ENCODE measurements at places on chromosomes 13 and 19. TPM values are rescaled to one million over a fixed set of nuclear protein-coding genes. Genes with fewer than 3 reads are reported as not detected.

ZNF615 gene
- 19.9 TPM for total RNA-seq

PLIN5 gene
- total RNA-seq: 12.1 TPM

OR1M1 gene
- total RNA-seq: not detected

ZNF628 gene
- 10.4 TPM for total RNA-seq

TMPRSS9 gene
- total RNA-seq: not detected

DNA sequence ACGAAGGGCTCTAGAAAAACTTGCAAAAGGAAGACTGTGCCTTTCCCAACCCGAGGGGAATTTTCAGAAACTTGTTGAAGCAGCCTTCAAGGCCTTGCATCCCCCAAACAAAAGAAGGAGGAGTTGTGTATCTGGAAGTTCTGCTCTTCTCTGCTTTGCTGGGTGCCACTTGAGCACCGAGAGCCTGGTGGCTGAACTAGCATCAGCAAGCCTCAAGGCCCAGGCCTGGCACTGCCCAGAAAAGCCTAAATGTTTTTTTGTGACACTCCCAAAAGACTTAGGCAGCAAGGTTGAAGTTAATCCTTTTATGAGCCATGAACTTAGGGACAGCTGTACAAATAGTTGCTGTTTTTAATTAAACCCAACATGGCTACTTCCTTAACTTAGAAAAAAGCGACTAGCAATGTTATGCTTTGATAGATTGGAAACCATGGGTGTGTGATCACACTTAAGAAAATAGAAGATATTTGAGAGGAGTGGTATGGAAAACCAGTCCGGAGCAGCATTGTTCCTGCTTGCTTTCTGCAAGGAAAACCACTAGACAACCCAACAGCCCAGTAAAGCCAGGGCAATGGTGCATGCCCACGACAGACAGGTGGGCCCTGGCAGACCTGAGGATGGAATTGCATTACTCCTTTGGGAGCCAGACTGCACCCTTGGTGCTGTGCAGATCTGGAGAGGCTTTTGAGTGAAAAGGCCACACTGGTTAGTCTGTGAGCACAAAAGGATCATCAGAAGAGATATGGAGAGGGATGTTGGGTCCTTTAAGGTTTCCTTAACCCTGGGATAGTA is 788 bp upstream of the DLEU7 start:
- peak; percentile 53 for DNase-seq

GRCh38 chr13:114103801-114104654 is 28.4 kb downstream of the RASA3 start:
- DNase-seq: no peak

GRCh38 chr19:1408300-1409203 is 1.2 kb downstream of the DAZAP1 start:
- DNase-seq: peak; percentile 64

GRCh38 chr13:80149736-80150135 is 191.2 kb downstream of the SPRY2 start:
- no peak for DNase-seq

GRCh38 chr19:32469795-32470194 is 64.2 kb downstream of the DPY19L3 start:
- DNase-seq: no peak

DNA sequence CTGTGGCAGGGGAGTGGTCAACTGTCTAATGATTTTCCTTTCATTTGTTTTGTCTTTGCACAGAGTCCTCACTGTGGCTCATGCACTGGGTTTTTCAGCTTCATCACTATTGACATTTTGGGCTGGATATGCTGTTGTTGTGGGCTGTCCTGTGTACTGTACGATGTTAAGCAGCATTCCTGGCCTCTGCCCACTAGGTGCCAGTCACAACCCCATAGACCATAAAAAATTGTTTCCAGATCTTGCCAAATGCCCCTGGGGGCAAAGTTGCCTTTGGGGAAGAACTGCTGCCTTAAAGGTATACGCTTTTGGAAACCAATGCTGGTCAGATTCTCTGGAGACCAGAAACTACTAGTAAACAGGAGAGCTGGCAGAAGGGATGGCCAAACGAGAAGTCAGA is 310.4 kb downstream of the SPRY2 start:
- DNase-seq: no peak

GRCh38 chr13:21753117-21753729 is 82.3 kb downstream of the FGF9 start:
- DNase-seq: no peak

DNA sequence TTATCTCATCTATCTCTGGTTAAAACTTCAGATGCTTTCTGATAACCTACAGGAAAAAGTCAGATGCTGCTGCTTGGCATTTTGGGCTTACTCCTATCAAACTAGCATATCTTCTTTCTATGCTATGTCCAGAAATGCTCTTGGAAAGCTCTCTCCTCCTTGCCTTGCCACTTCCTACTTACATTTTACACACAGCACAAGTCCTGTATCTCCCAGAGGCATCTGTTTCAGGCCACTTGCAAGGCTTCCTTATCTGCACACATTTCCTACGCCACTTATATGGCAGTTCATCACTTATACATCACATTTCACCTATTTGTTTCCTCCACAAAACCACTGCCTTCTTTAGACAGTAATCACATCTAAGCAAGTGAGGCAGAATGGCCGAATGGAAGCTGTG is 220.3 kb downstream of the DNAJC15 start:
- no peak for DNase-seq

DNA sequence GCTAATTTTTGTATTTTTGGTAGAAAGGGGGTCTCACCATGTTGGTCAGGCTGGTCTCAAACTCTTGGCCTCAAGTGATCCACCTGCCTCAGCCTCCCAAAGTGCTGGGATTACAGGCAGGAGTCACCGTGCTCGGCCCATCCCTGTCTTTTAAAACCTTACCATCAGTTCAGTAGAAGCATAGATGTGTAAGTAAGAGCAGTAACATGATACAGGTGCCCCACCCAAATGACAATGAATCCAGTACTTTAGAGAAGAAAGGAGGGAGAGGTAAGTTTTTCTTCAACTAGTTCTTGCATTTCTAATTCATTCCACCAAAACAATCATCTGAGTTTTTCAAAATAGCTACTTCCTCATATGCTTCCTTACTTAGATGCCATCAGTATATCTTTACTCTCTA is 21.9 kb downstream of the SPRY2 start:
- no peak for DNase-seq

- no peak for DNase-seq
These were observed 12.2 kb upstream of the KCTD15 start for GRCh38 chr19:33784432-33784831.

GRCh38 chr13:109815651-109816050 is 29.3 kb upstream of the IRS2 start:
- DNase-seq: no peak

- peak; percentile 65 for DNase-seq
These were observed 1.0 kb downstream of the EPOR start for GRCh38 chr19:11382898-11383705.

- no peak for DNase-seq
These were observed 177.4 kb downstream of the OXGR1 start for GRCh38 chr13:96816874-96817273.

DNA sequence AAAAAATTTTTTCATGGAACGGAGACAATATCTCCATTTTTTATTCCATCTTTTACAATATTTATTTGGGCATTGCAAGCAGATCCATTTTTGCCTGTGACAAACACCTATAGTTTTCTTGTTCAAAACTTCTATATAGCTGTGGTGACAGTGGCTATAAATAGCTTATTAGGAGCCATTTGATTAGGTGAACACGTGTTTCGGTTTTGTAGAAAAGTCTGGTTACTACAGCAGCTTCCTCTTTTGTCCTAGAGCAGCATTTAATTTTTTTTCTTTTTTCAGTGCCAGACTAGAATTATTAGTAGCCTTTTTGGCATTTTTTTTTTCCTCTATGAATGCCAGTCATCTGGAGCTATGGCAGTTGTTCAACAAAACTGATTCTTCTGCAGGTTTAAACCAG is 123.5 kb downstream of the RXFP2 start:
- no peak for DNase-seq

GRCh38 chr19:17671906-17672305 is 16.2 kb downstream of the UNC13A start:
- no peak for DNase-seq

DNA sequence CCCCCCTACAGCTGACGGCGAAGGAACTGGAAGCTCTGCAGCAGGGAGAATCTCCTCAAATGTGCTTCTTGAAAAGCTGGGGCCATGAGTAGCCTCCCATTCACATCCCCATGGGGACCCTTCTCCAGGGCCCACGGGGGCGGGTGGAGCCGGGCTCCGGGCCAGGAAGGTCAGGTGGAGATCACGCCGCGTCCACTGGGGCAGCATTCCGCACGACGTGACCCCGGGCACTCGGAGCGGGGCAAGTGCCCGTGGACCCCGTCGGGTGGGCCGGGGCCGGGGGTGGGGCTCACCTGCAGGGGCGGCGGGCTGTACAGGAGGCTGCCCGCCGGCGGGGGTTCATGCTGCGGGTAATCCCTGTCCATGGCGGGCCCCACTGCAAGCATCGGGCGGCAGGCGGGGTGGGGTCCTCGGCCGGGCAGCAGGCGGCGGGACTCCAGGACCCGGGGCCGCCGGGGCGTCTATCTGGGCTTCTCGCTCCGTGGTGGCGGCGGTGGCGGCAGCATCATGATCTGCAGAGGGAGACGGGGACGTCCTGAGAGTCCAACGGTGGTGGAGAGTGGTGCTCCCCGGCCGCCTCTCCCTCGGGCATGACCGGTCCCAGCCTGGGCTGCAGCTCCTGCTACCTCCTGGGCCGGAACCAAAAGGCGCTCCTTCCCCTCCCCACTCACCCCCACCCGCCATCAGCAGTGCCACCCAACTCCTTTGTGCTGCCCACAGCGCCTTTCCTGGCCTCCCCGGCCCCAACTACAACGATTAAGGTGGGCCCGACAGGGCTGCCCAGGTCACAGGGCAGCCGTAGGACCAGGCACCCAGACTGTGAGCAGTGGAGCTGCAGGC is 20.0 kb downstream of the SBNO2 start:
- no peak for DNase-seq

DNA sequence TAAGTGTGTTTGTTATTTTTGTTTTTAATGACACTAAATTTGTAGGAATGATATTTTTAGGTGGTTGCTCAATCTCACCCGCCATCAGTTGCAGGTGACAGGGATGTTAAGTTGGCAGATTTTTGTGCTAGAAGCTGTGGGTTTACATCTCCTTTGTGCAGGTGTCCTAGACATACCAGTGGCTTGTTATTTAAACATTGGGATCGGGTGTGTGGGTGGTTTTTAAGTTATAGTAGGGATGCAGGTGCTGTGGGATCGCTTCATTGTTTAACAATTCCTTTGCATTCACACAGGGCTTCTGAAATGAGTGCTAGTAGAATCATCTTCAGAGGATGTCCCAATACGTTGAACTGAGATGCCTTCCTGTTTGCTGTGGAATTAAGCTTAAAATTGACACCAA is 100.0 kb downstream of the SHISA2 start:
- no peak for DNase-seq

- peak; percentile 61 for DNase-seq
These were observed 7.2 kb downstream of the AXL start for GRCh38 chr19:41226053-41226873.
